ENCODE measurements at places on chromosomes 11 and 22.

GRCh38 chr11:64724863-64725532 lies 2.0 kb upstream of the NRXN2 start:
- DNase-seq = no peak

GRCh38 chr11:73576185-73576614 lies 21.7 kb downstream of the FAM168A start:
- DNase-seq = no peak

GRCh38 chr11:12174477-12175143 lies 64.2 kb downstream of the MICAL2 start:
- DNase-seq = no peak

- no peak for DNase-seq
Measured at GRCh38 chr11:92129811-92130210, 94.8 kb upstream of the FAT3 start.

- DNase-seq = no peak
Measured at GRCh38 chr11:72507050-72507449, 72.7 kb upstream of the CLPB start.

DNA sequence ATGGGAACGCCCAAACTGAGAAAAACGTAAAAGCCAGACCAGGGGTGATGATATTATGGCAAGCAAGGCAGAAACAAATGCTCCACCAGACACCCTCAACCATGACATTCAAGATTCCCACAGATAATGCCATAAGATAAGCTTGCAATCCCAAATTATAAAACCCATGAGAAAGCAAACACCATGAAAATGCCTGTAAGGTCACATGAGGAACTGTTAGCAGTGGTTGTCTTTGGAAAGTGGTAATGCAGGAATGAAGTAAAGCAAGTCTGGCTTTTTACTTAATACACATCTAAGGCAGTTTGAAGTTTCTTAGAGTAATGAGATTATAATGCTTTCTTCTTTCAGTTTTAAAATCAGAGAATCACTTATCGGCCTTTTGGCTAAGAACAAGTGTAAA lies 111.0 kb downstream of the MN1 start:
- DNase-seq = no peak

DNA sequence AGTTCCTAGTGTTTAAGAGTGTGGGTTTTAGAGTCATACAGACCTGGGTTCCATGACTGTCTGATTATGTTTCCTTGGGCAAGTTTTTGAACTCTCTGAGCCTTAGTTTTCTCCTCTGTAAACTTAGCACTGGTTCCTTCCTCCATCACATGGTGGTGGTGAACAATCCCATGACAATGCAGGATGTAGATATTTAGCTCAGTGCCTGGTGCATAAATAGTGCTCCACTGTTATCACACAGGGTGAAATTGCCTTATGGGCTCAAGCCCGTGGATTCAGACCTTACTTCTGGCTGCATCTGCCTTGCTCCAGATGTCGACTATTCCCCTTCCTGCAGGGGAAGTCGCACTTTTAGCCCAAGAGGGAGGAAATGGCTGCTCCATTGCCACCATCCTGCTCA lies 62.7 kb downstream of the LDLRAD3 start:
- DNase-seq = no peak

DNA sequence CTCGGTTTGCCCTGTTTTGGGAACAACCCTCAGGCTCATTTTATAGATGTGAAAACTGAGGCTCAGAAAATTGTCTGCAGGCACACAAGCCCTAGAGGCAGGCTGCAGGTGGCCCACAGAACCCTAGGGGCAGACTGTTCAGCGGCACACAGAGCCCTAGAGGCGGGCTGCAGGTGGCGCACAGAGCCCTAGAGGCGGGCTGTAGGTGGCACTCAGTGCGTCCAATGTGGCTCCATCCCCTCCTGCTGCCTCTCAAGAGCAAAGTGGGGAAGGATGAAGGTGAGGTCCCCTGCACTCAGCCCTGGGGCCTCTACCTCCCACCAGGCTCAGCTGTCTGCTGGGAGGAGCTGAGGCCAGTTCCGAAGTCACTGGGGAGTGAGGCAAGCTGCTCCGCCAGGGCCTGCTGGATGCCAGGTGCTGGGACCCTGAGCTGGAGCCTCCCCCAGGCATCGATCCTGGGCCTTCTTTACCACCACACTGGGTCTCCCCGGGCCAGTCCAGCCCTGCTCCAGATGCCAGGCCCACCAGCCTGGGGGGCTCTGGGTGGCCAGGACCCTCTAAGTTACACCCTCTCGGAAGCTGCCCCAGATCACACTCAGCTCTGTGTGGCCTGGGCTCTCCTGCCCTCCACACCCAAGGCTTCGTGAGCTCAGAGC lies 2.3 kb downstream of the ACY3 start:
- peak; percentile 12 for DNase-seq

DNA sequence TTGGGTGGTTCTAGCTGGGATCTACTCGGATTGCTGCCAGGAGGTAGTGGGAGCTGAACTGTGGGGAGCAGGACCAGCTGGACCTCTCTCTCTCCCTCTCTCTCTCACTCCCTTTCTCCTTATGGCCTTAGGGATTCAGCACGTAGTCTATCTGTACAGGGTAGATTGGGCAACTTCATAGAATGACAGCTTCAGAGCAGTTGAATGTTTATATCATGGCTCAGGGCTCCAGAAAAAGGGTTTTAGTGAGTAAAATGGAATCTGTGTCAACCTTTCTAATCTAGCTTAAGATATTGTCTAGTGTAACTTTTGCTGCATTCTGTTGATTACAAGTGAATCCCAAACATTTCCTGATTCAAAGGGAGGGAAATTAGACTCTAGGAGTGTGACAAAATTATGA lies 127.7 kb upstream of the PDGFD start:
- no peak for DNase-seq

- DNase-seq = no peak
Measured at GRCh38 chr11:11657218-11657955, 35.6 kb upstream of the GALNT18 start.

DNA sequence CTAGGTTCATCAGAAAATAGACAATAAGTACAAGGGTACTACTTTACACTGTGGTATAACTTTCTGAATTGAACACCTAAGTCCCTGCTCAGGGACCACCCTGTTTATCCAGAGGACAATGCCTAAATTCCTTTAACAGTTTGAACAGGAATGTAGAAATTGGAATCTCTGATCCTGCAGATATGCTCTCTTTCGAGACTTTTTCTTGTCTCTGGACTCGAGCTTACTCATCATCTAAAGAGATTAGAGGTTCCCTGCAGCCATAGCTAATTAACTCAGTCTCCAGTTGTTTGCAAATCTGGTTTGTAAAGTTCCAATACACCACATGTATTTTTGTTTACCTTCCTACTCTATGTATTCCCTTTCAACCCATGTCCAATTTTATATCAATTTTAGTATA lies 1.0 kb downstream of the HOATZ start:
- no peak for DNase-seq

DNA sequence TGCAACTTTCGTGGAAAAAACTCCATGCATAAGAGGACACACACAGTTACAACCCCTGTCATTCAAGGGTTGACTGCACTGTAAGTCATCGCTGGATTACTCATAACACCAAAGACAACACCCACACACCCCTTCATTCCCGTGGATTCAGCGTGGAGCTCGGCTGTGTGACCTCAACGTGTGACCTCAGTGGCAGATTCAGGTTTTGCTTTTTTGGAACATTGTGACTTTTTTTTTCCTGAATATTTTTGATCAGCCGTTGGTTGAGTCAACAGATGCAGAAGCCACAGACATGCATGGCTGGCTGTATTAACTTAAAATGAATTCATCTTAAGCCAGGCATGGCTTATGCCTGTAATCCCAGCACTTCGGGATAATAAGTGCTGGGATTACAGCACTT lies 19.7 kb upstream of the MUC5AC start:
- DNase-seq = no peak

DNA sequence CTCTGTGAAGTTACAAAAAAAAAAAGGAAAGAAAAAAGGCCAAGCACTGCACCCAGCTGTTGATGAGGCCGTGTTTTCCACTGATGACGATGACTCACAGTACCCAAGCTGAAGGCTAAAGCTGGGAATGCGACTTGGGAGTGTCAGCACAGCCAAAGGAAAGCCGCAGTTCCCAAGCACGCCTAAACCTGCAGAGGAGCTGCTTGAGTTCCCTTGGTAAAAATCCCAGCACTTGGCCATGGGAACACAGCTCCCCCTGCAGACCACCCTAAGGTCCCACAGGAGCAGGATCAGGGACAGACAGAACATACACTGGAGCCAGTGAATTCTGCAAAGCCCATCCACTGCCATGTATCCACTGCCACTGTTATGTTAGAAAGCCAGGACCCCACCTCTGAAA lies 39.9 kb downstream of the SERGEF start:
- peak; percentile 66 for DNase-seq

DNA sequence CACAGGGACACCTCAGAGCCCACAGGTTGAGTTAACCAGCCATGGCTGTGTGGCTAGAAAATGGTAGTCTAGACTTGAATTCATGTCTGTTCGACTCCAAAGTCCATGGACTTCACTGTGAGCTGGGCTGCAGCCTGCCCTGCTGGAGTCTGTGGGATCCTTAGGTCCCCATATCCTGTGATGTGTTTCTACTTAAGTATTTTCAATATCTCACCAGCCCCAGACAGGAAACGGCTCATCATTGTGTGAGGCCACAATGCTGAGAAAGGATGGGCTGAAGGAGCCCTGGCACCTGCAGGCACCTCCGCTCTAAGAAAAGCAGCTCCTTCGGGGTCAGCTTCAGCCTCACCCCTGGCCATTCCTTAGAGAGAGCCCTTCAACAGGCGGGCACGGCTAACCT lies 93.1 kb downstream of the NAT10 start:
- DNase-seq = no peak

DNA sequence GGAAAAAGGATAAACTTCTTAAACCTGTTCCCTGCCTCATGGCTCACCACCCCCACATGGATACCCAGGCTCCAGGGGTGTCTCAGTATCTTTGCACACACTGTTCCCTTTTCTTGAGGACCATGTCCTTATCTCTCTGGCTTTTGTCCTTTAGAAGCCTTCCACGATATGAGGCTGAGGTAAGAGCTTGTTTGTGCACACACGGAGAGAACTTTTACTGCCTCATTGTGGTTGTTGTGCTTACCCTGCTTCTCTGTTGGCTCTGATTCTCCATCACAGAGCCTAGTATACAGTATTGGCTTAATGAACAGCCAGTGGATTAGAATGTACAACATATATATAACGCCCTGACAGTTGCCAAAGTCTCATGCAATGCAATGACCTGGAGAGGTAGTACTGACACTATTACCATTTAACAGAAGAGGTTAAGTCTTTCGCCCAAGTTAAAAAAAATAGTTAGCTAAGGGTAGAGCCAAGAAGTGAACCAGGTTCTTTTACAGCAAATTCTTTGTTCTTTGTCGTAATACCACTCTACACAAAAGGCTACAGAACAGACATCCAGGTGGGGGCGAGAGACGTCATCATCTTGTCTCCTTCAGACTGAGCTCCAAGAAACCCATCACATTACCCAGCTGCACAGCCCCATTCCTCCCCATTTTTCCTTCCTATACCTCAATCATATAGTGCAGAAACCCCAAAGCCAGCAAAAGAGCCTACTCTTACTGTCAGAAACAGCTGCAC lies 117.3 kb downstream of the PLEKHA7 start:
- DNase-seq = no peak

DNA sequence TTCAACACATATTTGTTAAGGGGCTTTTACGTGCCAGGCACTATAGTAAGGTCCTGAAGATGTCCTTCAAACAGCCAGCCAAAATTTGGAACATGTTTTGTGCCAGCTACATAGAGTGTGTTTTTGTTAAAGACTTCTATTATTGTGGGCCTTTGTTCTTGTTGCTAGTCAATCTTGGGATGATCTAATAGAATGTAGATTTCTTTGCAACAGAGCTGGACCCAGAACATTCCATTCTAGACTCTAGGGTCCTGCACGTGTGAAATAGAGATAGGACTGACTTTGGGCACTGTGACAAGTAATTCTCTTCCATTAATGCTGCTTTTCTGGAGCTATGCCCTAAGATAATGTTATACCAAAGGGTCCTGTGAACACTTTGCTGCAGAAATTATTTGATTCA lies 16.9 kb upstream of the IPO7 start:
- no peak for DNase-seq

DNA sequence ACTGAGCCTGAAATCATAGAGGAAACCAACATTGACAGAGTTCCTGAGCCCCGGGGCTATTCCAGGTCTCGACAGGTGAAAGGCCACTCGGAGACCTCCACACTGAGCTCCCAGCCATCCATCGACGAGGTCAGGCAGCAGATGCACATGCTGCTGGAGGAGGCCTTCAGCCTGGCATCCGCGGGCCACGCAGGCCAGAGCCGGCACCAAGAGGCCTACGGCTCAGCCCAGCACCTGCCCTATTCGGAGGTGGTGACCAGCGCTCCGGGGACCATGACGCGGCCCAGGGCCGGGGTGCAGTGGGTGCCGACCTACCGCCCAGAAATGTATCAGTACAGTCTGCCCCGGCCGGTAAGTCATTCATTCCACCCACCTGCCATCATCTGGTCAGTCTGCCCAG lies 54.9 kb downstream of the C11orf91 start:
- no peak for DNase-seq

DNA sequence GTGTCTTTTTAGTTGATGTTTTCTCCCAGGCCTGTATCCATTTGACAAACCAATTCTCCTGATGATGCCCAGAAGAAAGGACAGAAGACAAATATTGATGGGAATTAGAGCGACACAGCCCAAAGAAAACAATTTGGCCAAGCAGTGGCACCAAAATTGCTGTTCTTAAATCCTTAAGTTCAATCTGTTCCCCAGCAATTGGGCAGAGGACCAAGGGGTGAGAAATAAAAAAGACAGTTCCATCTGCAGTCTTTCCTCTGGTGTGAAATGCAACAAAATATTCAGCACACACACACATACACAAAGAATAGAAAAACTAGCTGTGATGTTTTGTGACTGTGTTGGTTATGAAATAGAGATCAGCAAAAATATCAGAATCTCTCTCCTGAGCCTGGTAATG lies 38.0 kb upstream of the ASPHD2 start:
- no peak for DNase-seq

DNA sequence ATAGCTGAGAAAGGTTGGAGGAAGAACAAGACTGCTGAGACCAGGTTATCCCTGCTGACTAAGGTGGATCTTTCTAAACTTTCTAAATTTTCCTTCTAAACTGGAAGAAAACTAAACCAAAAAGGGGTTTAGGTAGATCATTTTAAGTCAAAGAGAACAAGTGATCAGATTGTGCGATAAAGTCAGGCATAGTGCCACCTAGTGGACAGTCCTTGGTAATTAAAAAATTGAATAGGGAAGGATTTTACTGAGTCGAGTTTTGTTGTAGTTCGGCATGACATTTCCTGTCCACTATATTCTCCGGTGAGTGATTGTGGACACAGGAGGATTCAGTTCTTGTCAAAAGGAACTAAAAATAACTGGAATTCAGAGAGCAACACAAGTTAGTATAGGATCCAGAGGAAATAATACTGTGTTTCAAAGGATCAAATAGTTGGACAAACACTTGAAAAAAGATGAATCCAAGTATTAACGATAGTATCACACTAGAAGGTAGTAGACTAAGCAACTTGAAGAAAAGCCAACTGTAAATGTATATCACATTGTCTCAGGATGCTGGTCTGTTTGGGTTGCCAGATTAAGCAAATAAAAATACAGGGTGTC lies 1236.4 kb downstream of the FAM181B start:
- no peak for DNase-seq

DNA sequence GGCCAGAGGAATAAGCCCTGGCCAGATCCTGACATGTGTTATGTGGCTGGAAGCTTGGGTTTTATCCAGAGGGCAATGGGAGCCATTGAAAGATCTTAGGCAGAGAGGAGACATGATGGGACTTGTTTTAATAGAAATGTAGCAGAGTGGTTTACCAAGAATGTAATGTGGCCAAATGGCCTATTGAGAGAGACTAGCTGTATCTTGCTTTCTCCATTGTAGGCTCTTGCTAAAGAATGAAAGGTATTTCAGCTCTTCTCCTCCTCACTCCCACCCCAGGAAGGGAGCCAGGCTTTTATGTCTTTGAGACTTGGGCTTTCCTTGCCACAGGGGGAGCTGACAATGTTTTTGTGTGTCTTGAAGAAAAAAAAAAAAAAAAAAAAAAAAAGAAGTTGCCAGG lies 82.3 kb downstream of the TRIM29 start:
- peak; percentile 2 for DNase-seq
